Retinal pigment epithelial cell (primary cell): ENCODE measurements at places on chromosomes 5 and 9.

DNA sequence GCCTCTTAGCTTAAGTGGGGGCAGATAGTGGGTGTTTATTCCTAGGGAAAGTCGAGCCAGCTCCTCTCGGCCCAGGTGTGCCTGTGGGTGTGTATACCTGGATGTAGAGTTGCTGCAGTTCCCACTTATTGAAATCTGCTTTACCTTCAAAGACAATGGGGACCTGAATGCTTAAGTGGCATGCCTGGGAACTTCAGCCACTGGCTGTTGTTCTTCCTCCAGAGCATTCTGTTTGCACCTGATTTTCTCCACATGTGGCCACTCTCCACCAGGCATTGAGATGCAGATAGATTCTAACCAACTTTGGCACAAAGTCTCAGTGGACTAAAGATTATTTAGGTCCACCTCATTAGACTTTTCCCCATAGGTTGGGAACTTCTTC lies 186.8 kb downstream of the ZNF462 start:
- DNase-seq: no peak

DNA sequence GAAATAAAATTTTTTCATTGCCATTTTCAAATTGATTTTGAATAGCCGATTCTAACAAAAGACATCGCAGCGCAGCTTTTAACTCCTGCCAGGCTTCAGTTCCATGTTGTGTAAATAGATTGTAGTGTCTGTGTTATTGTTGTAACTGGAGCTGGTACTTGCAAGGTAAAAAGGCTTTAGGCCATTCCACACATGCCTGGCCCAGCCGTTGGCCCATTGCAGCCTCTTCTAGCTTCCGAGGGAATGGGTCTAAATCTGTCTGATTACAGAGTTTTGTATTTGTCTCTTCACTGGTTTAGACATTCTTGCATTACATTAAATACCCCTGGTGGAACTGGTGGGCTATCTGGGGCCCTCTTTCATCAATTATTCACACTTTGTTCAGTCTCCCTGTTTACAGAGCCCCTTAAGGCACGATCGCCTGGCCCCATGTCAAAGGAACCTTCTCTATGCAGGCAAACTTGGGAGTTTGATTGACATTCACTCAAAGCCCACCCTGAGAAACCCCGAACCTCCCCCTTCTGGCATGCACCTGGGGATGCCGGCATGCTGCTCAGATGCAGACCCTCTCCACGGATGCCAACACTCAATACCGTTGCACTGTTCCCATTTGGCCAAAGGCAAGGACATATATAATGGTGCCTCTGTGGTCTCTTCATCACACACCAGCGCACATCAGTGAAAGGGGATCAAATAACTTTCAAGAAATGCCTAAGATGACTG lies 281.7 kb upstream of the IRX2 start:
- DNase-seq: no peak

DNA sequence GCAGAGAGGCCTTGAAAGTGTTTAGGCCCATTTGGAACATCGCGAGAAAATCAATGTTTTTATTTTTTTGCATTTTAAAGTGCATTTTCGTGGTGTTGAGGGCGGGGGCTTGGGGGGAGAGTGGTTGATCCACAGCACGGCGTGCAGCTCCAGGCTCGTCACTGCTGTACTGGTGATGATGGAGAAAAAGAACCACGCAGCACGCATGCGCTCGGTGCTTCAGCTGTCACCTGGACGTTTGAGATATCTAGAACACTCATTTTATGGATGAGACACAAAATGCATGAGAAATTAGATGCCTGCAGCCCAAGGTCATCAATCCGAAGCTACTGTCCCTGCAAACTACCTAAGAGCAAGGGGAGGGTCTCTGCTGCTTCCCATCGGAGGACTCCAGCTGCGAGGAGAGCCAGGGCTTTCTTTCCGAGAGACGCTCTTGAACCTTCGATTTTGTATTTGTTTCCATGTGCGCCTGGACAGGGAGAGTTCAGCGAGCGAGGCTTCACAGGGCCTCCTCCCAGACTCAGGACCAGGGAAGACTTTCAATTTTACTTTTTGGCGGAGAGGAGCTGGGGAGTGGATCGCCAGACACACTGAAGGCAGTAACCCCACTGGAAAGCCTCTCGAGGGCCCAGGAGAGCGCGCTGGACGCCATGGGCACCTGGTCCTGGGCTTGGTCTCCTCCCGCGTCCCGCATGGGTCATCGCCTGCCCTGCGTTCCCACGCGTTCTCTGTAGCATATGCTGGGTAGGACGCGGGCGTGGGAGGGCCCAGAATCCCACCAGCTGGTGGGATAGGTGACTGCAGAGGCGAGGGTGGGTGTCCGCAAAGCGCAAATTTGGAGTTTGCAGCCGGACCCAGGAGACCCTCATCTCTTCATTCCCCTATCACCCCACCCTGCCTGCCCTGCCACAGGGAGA lies 2.5 kb downstream of the DMRT2 start:
- DNase-seq: no peak

- DNase-seq: peak; percentile 1
These were observed 49.6 kb downstream of the NSUN2 start for GRCh38 chr5:6583049-6583880.

- no peak for DNase-seq
These were observed 1093.9 kb upstream of the CDH6 start for GRCh38 chr5:30099634-30100033.

- DNase-seq: no peak
These were observed 14.5 kb downstream of the ADAM19 start for GRCh38 chr5:157561110-157561509.

DNA sequence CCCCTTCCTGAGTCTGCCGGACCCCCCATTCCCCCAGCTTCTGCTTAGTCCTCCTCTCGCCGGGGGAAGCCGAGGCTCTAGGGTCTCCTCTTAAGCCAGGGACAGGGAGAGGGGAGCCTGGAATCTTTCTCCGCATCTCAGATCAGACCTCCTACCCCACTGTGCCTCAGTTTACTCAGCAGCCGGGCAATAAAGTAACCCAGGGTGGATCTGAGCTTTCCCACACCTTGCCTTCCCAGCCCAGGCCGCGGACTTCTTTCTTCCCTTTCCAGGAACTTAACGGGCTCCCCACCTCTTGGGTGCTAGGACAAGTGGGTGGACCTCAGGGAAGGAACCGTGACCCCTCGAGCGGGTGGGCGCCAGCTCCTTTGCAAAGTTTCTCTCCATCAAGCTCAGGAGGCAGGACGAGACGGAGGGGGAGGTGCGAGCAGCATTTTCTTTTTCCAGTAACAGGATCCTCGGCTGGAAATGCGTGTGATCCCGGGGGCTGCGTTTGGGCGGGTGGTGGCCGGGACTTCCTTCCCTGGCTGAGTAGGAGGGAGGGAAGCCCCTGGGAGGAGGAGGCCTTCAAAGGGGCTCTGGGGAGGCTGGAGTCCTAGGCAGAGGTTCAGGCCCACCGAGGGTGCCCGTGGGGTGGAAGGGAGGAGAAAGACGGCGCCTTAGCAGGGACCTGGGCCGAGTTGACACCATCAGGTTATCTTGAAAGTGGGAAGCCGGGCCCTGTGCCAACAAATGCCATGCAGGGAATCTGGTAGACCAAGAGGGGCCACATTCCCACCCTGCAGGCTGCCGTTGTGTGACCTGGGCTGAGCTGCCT lies 795 bp downstream of the DAB2IP start:
- DNase-seq: no peak

GRCh38 chr5:121462441-121462840 lies 389.2 kb upstream of the FTMT start:
- DNase-seq: no peak

- peak; percentile 16 for DNase-seq
These were observed 3.2 kb upstream of the SMIM32 start for GRCh38 chr5:136195971-136196820.

DNA sequence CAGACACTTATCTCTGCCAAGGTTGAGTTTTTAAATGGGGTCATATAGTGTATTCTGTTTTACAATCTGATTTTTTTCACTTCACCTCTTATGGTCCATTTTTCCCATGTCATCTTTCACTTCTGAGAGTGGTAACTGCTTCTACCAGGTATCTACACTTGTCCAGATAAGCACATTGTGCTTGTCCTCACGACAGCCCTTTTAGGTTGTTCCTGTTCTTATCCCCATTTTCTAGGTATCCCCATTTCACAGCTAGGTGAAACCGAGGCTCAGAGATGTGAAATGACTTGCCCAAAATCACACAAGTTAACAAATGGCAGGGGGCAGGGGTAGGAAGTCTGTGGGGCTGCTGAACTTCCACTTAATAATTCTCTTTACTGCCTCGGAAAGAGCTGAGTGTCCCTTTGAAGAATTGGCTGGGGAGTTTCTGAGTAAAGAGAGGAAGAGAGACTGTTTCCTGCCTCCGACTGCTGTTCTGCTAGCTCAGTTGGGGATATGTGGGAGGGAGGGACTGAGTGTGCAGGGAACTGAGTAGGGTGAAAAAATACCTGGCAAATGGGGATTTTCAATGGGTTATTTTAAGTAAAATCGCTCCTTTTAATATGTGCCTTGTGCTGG lies 255.4 kb downstream of the GRIA1 start:
- DNase-seq: no peak

DNA sequence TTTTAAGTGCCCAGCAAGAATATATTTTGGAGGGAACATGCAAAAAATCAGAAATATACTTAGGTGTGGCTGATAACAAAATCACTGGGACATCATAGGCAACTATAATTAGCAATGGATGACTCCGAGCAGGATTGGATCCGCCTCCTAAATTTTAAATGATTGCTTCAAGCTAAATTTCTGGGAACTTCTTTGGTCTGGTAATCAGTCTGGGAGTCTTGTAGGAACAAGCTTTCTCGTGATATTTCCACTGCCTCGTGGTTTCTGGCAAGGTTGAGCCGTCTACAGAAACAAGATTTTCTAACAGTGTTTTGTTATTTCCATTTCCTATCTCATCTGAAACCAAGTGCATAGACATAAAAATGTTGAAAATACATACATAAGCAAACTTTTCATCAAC lies 232.6 kb downstream of the BNC2 start:
- no peak for DNase-seq

DNA sequence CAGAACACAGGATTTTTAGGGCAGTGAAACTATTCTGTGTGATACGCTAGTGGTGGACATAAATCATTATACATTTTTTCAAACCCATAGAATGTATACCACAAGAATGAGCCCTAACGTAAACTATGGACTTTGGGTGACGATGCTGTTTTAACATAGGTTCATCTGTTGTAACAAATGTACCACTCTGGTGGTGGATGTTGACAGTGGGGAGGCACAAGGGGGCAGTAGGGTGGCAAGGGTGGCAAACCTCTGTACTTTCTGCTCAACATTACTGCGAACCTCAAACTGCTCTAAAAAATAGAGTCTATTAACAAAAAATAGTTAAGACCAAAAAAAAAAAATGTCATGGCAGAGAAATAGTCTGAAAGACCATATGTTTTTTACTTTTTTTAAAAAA lies 9.1 kb upstream of the MVB12B start:
- DNase-seq: no peak

DNA sequence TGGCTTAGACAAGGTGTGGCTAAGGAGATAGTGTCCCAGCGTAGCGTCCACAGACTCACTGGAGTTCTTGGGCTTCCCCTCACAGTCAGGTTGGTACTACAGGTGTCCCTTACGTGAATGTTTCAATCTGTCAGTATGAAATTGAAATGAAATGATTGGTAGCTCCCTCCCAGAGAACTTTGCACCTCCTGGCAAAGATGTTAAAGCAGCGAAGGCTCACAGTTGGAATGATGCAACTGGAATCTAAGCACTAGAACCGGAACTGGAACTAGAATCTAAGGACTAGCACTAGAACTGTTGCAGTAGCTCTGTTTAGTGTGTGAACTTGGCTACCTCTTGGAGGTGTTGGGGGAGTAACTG lies 1.1 kb downstream of the SLC31A1 start:
- DNase-seq: peak; percentile 15

DNA sequence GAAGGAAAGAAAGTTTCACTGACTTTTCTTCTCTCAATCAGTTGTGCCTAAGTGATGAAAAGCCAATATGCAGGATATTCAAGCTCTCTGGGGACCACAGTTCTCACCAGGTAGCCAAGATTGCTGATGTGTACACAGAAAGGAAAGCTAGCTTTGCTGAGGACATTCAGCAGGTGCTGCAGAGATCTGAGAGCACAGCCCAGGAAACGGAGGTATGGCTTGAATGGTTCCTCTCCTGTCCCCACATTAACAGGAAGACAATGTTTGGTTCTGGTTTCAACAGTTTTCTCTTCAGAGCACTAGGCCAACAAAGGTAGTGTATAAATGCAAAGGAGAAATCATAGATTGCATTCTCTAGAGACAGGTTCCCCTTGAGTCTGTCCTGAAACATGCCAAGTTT lies 69.6 kb downstream of the PTPDC1 start:
- DNase-seq: no peak

- DNase-seq: no peak
These were observed 154.4 kb downstream of the NPR3 start for GRCh38 chr5:32865475-32865874.

DNA sequence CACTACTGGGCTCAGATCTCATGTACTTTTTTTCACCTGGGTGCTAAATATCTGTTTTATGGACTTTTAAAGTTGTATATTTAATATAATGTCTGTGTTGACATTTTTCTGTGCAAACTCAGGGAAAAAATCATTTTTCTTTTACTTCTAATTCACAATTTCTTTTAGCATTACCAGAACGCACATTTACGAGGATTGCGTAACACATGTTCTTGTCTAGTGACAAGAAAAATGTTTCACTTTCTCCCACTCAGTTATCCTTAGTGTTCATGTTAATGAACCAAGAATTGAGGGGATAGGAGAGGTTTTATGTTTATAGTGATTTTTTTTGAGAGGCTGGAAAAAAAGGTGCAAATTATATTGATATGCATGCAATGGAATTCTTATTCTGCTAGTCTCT lies 86.3 kb upstream of the PJA2 start:
- DNase-seq: no peak

DNA sequence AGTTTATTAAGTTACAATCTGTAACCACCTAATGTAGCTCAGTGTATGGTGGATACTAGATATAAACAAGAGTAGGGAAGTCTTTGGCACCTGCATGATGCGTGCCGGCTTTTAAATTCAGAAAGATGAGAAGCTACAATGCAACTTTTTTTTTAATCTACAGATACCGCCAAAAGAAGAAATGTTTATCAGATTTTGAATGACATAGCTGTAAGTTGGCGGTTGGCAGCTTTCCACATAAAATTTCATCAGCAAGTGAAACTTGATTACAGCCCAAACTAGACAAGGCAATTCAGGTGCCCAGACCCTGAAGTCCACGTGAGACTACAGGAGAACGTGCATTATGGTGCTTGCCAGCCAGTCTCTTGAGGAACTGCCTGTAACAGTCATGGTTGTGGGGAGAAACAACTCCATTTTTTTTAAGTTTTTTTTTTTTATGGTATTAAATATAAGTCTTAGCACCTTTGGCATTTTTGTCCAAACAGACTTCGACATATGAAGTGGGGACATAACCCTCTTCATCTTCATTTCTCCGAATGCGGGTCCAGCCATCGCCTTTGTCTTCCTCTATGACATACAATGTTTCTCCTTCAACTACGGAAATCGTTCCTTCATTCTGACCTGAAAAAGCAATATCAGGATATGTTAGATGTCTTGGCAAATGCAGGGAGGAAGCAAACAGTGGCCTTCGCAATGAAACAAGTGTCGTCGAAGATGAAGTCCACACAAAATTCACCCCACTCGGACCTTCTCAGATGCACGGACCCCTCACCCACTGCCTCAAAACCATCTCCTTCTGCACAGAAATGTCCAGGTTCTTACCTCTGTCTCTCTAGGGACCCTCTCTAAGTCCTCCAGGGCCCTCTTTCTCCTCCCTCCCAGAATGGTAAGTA lies 60.4 kb downstream of the USP20 start:
- no peak for DNase-seq
